ENCODE measurements at places on chromosomes 7 and 10.

DNA sequence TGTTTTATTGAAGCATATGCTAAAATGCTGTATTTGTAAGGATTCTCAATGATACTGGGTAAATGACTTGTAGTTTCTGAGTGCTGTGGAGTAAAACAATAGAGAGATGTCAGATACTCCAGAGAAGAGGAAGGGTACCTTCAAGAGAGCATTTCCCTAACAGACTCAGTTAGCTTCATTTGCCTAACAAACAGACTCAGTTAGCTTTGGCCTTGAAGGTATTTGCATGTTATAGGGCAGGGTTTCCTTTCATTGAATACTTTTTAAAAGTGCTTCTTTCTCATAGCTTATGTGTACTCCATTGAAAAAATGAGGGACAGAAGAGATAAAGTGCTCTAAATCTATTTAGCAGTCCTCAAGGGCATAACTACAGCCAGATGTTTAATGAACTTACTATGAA is 101.8 kb downstream of the CHN2 start:
- no peak for DNase-seq

DNA sequence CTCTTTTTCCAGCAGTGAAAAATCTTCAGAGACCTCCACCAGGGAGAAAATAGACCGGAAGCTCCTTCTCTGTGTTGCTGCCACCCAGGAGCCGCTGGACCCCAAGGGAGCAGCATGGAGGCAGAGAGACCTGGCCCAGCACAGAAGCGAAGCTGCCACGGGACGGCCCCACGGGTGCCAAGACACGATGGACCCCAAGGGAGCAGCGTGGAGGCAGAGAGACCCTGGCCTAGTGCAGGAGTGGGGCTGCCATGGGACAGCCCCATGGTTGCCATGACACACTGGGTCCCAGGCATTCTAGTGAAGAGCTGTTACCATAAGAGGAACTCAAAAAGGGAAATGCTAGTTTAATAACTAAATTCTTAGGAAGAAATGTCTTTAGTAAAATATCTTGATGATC is 186.3 kb downstream of the PTPRN2 start:
- peak; percentile 13 for DNase-seq

DNA sequence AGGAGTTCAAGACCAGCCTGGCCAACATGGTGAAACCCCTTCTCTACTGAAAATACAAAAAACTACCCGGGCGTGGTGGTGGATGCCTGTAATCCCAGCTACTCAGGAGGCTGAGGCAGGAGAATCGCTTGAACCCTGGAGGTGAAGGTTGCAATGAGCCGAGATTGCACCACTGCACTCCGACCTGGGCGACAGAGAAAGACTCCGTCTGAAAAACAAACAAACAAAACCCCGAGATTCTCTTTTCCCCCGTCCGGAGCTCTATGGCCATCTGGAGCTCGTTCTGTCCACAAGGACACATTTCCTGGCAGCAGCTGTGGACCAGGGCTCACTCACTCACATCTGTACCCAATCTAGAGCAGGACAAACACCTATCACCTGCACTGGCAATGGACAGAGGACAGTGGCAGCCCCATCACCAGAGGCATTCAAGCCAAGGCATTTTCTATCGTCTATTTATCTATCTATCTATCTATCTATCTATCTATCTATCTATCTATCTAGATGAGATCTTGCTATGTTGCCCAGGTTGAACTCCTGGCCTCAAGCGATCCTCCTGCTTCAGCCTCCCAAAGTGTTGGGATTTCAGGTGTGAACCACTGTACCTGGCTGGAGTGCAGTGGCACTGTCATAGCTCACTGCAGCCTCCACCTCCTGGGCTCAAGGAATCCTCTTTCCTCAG is 167.1 kb upstream of the TNRC18 start:
- no peak for DNase-seq

DNA sequence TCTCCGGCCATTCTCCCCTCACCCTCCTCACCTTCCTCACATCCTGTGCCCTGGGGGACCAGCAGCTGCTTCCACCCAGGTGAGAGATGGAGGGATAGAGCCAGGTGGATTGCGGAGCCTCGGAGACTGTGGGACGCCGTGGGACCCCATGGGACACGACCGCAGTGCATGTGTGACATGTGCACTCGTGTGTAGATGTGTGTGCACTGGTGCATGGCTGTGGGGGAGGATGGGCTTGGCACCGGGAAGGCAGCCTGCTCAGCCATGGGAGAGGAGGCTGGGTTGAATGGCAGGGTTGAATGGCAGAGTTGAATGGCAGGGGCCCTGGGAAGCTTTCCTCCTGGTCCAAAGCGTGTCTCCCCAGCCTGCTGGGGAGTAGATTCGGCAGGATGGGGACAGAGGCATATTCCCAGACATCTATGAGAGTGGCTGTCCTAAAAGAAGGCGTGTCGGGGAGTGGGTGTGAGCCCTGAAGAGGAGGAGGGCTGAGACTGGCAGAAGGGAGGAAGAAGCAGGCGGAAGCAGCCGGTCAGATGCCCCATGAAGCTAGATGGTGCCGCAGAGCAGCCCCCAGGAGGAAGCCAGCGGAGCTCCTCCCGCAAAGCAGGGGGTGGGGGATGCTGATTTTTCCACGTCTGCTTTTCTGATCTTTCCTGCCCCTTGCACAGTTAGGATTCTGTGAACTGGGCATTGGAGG is 815 bp downstream of the GIMAP8 start:
- DNase-seq: peak; percentile 86

GRCh38 chr7:141370178-141370577 is 181.0 kb upstream of the AGK start:
- no peak for DNase-seq

- DNase-seq: no peak
Observed at GRCh38 chr10:113180401-113181154, 230.5 kb downstream of the TCF7L2 start.

GRCh38 chr10:3514691-3515090 is 270.3 kb downstream of the KLF6 start:
- no peak for DNase-seq

DNA sequence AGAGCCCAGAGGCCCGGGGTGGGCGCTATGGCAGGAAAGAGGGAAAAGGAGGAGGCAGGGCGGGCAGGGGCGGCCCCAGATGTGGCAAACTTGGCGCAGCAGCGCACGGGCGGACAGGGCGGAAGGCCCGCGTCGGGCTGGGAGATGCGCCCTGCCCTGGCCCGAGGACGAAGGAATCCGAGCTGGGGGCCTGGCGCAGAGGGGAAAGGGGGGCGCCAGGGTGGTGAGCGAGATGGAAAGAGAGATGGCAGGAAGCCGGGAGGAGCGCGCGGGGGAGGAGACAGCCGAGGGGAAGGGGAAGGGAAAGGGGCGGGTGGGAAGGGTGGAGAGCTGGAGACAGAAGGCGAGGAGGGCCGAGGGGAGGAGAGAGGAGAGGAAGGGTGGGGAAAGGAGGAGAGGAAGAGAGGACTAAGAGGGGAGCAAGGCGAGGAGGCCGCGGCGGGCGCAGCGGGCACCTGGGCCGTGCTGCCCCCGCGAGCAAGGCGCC is at the start of gene MARVELD1:
Gene MARVELD1 (plus strand): TSS at position 392 of the 487 bp plus-strand sequence. CDS start 147 bp downstream, outside the sequence.
- DNase-seq: no peak

DNA sequence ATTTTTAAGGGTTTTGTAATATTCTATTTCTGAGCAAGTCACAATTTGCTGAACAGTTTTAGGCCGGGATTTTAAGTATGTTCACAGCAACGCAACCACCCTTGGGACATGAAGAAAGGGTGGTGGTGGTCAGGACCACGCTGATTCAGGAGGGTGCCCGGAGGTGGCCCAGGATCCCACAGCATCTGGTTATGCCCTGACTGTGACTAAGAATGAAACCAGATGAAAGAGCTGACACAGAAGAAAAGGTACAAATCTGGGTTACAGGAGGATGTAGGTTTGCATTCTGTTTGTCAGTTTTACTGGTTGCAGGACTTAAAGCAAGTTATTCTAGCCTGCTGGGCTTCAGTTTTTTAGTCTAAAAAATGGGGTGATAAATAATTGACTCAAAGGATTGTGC is 279.7 kb downstream of the CCSER2 start:
- no peak for DNase-seq

DNA sequence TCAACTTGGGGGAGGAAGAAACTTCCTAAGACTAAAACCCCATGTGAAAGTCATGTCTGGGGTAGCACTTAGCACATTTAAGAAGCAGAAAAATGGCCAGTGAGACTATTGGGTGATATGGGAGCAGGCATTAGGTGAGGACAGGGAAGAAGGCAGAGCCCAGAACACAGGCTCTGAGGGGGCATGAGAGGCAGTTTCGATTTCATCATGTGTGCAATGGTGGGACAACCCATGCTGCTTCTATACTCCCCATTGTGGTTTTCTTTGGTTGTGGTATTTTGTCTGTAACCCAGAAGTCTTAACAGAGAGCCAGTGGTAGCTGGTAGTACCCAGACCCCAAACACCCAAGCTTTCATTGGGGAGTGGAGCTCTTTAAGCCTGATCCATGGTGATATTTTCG is 752.0 kb downstream of the GRID1 start:
- no peak for DNase-seq

DNA sequence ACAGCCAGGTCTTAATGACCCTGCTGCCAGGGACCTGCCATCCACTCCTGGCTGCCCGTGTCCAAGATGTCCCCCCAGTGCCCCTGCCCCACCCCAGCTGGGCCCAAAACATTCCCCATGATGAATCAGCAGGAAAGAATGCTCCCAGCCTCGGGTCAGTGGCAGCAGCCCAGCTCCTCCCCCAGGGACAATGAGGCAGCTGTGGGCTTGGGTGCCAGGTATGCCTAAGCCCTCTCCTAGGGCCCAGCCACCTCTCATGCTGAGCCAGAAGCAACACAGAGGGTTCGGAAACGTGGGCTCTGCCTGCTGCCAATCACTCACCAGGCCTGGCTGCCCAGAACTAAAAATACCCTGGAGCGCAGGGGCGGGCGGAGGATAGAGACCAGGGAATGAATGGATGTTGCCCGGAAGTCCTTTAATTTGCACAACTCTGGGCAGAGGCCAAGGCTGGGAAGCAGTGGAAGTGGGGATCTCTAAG is 1.5 kb upstream of the LOXL4 start:
- no peak for DNase-seq

GRCh38 chr7:97005183-97006054 is at the start of gene DLX6:
Gene DLX6, plus strand, starts transcription at chr7:97005553. Its CDS starts 425 bp downstream, at chr7:97005978.
- DNase-seq: no peak

GRCh38 chr10:110488940-110489339 is 8.8 kb upstream of the DUSP5 start:
- no peak for DNase-seq

- no peak for DNase-seq
Observed at GRCh38 chr10:6737080-6737641, 157.1 kb upstream of the PRKCQ start.

GRCh38 chr7:135300913-135301765 is 67.5 kb downstream of the STRA8 start:
- no peak for DNase-seq

DNA sequence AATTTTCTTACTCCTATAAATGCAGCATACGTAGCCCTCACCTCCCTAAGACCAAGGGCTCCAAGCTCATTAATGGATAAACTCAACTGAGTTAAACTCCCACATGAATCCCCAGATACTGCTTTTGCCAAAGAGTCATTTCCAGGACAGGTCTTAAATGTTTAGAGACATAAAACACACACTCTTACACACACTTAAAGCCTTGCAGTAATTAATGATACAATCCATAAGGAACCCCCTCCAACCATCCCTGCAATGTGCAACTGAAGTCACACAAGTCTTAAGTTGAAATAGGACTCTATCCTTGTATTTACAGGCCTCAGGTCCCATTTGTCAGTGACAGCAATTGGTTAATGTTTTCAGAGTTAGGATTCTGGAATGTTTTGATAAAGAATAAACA is 194.1 kb downstream of the FANK1 start:
- DNase-seq: no peak

DNA sequence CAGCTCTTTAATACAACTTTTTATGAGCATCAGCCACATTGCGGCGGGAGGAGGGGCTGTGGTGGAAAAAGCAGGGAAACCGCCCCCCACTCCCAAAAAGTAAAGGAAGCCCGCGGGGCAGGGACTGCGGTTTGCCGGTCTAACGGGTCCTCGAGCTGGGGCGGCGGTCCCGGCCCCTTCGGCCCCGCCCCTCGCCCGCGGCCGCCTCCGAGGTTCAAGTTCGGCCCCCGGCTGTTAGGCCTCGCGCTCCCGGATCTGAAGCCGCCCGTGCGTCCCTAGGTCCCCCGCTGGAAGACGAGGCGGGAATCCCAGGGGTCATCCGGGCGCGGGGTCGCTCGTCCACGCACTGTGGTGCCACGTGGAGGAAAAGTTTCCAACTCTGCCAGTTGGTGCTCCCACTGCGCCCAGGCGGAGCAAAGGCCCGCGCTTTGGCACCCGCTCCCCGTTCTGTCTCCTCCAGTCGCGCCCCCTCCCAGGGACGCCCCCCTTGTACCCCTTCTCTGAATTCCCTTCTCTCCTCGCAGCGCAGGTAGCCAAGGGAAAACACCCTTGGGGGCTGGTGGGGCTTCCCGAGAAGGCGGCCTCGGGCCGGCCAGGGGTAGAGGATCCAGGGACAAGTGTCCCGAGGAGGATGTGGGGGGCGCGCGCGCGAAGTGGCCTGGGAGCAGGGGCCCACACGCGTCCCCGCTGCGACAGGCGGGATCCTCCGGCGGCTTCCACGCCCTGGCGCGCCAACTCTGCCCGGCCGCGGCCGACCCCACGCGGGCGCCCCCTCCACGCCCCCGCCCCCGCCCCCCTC is 798 bp upstream of the AUTS2 start:
- no peak for DNase-seq

DNA sequence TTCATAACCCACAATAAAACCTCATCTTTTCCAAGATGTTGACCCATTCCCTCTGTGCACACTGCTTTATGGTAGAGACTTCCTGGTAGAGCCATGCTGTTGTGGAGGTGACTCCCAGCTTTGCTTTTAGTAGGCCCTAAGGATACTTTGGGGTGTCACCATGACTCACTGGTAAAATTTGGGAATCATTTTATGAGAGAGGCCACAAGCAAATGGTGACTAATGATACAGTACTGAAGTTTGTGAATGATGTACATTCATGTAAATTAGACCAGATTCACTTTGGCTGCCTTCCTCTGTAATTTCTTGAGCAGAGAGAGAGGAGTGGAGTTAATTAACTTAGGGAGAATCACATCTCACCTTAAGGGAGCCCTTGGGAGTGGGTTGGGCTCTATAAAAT is 686.5 kb downstream of the LRMDA start:
- no peak for DNase-seq

DNA sequence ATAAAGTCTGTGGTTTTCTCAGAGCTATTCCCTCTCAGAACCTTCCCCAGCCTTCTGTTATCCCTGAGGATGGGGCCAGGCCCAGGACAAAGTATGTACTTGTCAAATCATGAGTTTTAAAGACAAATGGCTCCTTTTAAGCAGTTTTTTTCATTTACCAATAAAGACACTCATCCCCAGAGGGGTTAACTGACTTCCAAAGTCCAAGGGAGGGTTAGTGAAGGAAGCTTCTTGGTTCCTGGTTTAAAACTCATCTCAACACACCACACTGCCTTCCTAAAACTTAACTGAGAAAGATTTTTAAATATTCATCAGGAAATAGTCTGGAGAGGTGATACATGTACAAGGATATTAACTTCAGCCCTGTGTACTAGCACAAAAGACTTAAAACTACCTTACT is 15.9 kb downstream of the NMT2 start:
- DNase-seq: no peak
